ENCODE measurements at places on chromosomes 13 and 19.

DNA sequence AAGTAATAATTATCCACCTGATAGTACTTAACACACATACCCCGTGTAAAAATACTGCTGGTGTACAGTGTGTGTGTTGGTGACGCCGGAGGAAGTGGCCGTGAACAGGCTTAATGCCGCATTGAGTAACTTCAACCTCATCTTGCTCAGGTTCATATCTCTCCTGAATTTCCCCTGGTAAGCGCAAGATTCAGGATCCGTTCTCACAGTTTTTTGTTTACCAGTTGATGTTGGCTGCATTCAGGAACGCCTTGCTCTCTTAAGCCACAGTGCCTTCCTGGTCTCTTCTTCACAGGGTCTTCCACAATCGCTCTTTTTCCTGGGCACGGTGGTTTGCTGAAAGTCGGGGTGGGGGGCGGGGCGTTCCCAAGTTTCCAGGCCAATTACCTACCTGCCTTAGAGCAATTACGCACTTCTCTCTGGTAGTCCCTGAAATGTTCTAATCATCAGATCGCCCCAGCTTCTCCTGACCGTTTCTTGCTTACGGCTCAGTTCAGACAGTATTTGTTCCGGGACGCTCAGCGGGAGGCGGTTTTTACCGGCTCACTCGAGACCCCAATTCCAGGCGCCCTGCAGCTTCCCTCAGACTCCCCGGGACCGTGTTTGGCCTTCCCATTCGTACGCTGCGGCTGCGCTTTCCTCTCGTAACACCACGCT, 706 bp upstream of the DNAJC3 start:
- DNase-seq: peak; percentile 39

DNA sequence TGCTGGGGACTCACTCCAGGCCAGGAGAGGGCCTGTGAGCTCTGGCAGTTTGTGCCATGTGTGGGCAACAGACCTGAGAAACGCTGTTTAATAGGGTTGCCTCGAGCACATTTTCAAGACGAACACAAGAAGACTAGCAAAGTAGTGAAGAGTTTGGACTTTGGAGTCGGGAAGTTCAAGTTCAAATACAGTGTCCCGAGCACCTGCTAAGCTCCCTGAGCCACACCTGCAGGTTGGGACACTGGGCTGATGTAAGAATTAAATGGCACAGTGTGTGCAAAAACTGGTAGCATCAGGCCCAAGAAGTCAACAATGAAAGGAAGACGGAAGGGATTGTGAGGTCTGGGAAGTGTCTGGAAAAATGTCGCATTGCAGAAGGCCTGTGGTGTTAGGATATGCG, 112.8 kb upstream of the PABPC3 start:
- no peak for DNase-seq

- no peak for DNase-seq
Observed at GRCh38 chr19:46607448-46607841, 6.3 kb downstream of the CALM3 start.

- peak; percentile 75 for DNase-seq
Observed at GRCh38 chr19:46990991-46991676, 28.5 kb upstream of the NPAS1 start.

DNA sequence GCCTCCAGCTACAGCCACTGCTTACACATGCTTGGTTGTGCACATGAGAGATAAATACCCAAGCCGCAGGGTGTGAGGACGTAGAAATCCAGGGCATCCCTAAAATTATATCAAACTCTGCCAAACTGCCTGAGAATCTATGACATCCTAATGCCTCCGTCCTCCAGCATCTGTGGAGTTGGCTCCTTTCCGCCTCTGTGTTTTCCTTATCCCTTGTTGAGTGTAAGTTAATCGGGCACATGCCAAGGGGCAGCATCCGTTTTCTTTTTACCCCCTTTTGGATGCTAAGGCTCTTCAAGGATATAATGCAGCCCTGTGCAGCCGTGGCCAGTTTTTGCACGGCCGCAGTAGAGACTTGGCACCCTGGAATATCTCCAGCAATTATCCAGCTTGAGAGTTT, 66.5 kb downstream of the COL4A2 start:
- no peak for DNase-seq

DNA sequence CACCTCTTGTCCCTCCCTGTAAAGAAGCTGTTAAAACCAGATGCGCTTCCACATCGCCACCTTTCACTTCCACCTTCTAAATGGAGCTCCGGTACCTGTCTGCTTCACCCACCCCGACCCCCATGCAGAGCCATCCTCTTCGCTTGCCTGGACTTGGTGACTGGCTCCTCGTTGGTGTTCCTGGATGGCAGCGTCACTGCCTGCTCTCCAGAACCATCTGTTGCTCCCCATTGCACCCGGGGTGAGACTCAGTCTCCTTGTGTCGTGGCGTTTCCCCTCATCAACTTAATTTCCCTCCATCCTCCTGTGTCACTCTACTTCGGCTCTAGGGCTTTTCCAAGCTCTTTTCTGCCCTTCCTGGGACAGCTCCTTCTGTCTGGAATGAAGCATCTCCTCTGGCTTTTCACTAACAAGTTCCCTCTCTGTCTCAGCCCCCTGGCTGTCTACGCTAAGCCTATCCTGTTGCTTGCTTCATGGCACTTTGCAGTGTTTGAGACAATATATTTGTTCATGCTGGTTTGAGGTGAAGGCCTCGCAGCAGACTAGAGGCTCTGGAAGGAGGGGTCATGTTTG, 10.3 kb downstream of the CEBPG start:
- DNase-seq: no peak

- DNase-seq: no peak
Observed at GRCh38 chr19:2590630-2591399, 111.7 kb downstream of the GNG7 start.
